ENCODE measurements at places on chromosomes 1 and 21.

DNA sequence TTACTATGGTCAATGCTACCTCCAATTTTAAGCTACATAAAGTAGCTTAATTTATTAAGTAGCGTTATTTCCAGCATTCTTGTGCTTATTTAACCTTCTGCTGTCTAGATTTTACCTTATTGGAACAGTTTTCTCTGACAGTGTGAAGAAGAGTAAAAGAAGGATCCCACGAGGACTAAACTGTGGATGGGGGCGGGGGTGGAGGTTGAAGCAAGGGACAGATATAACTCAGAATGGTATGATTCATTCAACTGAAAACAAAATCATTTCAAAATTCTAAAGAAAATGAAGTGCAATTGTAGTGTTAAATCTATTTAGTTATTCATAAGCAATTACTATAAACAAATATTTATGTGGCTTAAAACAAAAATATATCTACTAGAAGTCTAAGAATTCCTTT, 11.5 kb upstream of the VAV3 start:
- no peak for DNase-seq

DNA sequence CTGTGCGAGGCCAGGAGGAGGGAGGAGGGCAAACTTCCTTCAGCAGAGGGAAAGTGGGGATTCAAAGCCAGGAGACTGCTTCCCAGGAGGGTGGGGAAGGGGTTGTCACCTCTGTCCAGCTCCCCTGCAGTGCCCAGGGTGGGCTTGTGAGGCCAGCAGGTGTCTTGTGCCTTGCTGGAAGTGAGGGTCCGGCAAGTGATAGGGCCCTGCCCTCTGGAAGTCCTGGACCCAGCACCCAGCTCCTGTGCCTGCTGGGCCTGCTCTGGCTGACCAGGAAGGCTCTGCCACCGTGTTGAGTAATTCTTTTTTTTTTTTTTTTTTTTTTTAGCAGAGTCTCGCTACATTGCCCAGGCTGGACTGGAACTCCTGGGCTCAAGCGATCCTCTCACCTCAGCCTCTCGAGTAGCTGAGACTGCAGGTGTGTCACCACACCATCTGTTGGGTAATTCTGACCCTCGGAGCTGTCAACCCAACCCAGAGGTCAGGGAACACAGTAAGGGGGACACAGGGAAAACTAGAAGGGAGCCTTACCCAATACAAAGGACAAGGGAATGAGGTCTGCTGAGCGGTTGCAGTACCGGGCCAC, 1.0 kb downstream of the BEST4 start:
- DNase-seq: no peak

- no peak for DNase-seq
Measured at GRCh38 chr1:117535821-117536220, 70.0 kb upstream of the TENT5C start.

- DNase-seq: no peak
Measured at GRCh38 chr1:225532240-225532944, 104.6 kb upstream of the LBR start.

DNA sequence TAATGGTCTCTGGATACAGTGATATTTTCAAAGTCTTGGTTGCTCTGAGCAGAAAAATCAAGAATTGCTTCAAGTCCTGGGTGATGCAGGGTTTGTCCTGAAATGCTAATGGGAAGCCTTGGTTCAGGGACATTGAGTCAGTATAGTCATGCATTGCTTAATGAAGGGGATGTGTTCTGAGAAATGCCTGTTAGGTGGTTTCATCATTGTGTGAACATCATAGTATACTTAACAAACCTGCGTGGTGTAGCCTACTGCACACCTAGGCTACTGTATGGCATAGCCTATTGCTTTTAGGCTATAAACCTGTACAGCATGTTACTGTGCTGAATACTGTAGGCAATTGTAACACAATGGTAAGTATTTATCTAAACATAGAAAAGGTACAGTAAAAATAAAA, 36.4 kb downstream of the TBCE start:
- no peak for DNase-seq

DNA sequence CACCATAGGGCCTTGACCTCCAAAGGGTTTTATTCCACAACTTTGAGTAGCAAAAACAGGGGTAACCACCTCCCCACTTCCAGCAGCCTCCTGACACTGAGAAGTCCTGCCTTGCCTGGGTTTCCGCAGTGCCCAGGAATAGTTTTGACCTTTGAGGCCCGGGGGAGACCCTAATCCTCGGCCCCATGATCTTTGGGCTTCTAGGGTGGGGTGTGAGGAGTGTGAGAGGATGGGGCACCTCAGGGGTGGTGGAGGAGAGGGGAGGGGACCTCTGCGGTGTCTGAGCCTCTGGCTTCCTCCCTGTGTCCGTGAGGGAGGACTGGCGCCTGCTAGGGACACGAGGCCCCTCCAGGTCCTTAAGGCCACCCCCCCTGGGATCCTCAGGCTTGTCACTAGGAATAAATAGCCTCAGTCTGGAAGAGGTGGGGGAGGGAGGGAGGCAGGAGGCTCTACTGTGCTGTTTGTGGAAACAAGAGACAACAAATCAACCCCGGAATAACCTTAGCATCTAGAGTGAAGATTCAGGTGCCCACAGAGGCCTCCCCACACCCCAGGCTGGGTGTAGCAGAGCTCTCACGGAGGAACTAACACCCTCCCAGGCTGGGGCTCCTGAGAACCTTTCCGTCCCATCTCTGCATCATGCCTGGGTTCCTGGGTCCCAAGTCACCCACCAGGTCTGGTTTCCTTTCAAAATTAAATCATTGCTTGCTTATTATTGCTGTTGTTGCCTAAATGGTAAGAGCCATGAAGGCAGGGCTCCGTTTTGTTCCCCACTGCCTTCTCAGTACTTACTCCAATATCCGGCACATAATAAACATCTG, 904 bp upstream of the FHL3 start:
- no peak for DNase-seq

DNA sequence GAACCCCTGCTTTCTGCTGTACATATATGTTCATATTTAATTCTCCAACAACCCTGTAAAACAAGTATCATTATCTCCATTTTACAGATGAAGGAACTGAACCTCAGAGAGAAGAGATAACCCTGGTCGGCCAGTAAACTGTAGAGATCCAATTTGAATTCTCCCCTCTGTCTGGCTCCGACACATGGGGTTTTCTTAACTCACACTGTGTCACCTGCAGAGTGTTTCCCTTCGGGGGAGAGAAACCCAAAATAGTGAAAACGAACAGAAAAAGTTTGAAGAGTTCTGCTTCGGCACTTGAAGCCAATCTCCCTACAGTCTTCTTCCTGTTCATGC, 17.4 kb upstream of the BCAR3 start:
- no peak for DNase-seq

DNA sequence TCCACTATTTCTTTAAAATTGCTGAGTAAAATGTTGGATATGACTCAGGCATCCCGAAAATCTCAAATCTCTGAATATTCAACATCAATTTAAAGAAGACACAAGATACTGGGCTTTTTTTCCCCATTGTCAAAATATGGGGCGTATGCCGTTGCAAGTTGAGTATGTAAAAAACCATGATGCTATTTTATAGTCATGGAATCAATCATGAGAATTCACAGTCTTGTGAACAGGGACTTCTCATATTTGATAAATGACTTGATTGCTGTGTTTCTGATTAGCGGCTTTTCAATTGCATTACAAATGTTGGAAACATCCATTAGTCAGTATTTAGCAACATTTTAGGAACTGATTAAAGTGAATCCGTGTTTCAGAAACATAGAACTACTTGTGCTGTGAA, 45.3 kb downstream of the SETD4 start:
- no peak for DNase-seq

- no peak for DNase-seq
Measured at GRCh38 chr1:199936441-199936840, 91.1 kb upstream of the NR5A2 start.

DNA sequence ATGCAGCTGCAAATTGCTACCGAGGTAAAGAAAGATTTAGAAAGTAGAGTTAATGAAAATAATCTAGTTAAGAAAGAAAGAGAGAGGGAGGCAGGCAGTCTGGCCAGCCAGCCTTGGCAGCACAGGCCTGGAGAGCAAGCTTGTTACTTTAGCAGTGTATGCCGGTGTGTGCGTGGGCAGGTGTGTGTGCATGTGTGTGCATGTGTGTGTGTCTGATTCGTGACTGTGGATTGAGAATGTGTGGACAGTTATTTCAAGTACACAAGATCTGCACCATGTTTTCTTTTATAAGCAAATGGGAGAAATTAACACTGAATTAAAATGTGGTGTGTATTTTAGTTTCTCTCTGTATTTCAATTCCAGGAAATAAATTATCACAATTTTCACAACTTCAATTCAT, 211.6 kb downstream of the DSCAM start:
- DNase-seq: no peak

GRCh38 chr1:231972111-231972445, 345.5 kb downstream of the DISC1 start:
- no peak for DNase-seq

- no peak for DNase-seq
Measured at GRCh38 chr1:228392111-228392936, 14.3 kb downstream of the TRIM11 start.

DNA sequence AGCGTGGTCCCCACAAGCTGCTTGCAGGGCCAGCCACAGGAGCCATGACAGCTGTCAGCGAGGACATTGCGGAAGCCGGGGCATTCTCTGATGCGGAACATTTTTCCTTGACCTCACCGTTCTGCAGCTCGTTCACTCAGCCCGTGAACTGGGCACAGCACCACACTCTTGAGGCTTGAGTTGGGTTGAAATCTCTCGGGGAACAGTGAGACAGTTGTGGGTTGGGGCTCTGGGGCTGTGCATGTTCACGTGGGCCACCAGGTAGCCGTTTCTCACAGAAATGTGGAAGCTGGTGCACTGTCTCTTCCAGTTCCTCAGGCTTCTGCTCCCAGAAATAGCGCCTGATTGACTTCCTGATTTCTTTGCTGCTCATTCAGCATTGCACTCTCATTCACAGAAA, 69.8 kb downstream of the SPSB1 start:
- DNase-seq: no peak

DNA sequence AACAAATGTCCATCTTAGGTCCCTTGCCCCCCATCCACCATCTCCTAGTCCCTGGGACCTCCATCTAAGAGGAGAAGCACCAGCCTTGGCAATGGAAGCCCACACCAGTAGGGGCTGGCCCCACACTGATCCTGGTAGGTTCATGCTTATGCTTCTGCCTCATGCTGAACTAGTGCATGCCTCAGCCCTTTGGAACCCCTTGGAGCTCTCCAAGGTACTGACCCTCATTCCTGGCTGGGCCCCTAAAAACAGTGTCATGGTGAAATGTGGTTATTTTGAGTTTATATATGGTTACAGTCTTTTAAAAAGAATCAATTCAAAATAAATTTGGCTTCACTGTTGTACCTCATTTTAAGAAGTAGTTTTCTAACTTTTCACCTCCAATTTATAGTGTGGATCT, 108.3 kb downstream of the HIVEP3 start:
- DNase-seq: peak; percentile 28

- DNase-seq: peak; percentile 75
Measured at GRCh38 chr1:61081686-61082310, 563 bp upstream of the NFIA start.

DNA sequence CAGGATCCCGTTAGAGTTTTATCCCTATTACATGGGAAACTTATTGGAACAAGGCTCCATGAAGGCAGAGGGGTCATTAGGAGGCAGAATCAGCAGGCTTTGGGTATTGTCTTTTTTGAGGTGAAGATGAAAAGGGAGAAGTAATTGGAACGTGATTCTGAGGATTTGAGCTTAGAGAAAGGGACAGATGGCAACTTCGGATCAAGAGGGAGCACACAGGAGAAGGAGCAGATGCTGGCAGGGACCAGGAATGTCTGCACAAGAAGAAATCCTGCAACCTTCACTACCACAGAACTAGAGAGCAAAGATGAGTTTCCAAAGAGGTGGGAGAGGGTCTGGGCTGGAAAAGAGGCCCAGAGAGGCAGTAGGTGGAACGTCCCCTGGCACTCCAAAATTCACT, 202.8 kb downstream of the RRAGC start:
- no peak for DNase-seq

DNA sequence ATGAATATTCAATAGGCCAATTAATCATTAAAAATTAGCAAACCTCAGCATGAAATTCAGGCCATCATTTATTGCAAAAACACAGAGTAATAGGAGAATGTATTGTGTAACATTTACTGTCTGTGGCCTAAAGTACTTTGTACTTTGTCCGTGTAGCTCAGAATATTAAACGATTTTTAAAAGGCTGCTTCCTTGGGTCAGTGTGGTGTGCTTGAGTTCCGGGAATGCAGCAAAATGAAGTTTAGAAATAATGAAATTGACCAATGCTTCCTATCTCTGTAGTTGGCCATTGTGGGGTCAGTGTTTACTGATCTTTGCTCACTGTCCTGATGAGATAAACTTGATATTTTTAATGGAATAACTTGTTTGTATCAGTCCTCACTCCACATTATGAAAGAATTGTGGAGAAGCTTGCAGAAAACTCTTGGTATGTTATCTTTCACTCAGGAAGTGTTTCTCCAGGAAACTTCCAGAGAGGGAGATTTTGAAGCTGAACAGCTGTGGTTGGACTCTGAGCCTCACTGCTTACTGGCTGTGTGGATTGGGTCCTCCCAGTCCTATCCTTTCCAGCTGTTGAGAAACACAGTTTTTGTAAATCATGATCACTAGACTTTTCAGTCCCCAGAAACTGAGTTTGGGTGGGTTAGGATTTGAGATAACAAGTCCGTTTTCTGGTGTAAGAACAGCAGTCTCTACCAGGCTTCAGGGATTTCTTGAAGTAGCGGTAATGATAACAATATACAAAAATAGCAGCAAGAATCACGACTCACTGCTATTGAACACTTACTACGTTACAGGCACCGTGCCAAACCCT, 19.2 kb upstream of the MTARC1 start:
- no peak for DNase-seq

DNA sequence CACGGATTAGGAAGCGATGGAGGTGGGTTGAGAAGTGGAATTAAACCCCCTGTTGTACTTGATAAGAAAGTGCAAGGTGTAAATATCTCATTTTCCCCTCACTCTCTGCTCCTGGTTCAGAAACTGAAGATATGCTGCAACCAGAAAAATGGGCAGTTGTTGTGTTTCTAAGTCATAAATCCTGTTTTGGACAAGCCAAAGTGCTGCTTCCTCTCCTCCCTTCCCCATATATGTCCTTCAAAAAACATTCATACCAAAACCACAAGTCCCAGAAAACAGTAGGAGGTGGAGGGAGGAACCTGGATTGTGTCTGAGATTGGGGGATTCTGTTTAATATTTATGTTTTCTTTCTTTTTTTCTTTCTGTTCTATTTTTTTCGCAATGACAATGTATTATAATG, 13.6 kb upstream of the ZNF362 start:
- DNase-seq: no peak

- DNase-seq: peak; percentile 63
Measured at GRCh38 chr1:172320733-172321132, 99.8 kb upstream of the C1orf105 start.

GRCh38 chr1:55231745-55232144, 16.6 kb upstream of the USP24 start:
- DNase-seq: no peak

DNA sequence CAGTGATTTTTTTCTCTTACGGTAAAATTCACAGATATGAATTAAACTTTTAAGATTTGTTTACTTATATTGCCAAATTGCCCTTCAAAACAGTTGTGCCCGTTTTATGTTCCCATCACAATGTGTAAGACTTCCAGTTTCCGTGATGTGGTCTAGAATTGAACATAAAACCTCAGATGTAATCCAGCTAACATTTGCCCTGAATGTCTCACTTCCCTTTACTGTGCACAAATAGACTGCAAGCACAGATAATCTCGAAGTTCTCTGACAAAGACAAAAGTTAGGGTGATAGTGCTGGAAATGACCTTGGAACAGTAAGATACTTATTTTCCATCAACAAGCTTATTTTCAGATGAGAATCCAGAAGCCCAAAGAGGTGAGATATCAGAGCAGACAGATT, 177.5 kb downstream of the ZZZ3 start:
- DNase-seq: no peak

GRCh38 chr1:67058242-67058641, 4.3 kb upstream of the SLC35D1 start:
- no peak for DNase-seq

Measured in HCEC 1CT (cell line).